ENCODE measurements at places on chromosomes 1 and 21. TPM values are rescaled to one million over a fixed set of nuclear protein-coding genes. Genes with fewer than 3 reads are reported as not detected.

PLPPR5 gene
- total RNA-seq, result not detected

NR5A2 gene
- 202 TPM for total RNA-seq

CACNA1E gene
- total RNA-seq, result 1.0 TPM

CFAP141 gene
- not detected for total RNA-seq

ITLN2 gene
- not detected for total RNA-seq

STMN1 gene
- total RNA-seq, result 11.4 TPM

CYP4Z1 gene
- 2.3 TPM for total RNA-seq

C8A gene
- total RNA-seq, result not detected

DNA sequence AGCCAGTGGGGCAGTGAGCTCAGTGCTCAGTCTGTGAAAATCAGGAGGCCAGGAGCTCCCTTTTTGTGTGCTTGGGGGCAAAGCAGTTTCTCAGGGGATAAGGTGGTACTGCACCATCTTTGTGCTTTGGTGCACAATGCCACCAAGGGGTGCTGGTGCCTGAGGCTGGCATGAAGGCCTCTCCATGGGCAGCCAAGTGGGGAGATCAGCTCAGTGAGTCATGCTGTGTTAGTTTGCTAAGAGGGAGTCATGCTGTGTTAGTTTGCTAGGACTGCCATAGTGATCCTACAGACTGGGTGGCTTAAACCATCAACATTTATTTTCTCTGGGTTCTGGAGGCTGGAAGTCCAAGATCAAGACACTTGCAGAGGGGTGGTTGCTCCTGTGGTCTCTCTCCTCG, 428.1 kb downstream of the PRDM2 start:
- no peak for DNase-seq

- DNase-seq, result no peak
These were observed 45.2 kb downstream of the MATN1 start for GRCh38 chr1:30678209-30678608.

DNA sequence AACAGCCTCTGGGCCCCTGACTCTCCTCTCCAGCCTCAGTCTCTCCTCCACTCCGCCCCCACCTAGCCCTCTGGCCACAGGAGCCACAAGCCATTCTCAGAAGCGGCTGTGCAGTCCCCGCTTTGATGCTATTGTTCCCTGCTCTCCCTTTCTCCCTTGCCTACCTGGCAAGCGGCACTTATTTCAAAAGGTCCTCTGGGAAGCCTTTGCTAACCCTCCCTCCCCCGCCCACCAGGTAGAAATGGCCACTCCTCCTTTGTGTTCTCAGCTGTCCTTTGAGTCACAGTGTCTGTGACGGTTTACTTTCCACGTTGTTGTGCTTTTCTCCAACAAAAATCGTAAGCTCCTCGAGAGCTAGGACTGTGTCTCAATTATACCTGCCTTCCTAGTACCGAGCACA, 338.4 kb upstream of the PROX1 start:
- DNase-seq, result no peak

- no peak for DNase-seq
These were observed 10.3 kb downstream of the LDLRAD2 start for GRCh38 chr1:21822349-21822748.

DNA sequence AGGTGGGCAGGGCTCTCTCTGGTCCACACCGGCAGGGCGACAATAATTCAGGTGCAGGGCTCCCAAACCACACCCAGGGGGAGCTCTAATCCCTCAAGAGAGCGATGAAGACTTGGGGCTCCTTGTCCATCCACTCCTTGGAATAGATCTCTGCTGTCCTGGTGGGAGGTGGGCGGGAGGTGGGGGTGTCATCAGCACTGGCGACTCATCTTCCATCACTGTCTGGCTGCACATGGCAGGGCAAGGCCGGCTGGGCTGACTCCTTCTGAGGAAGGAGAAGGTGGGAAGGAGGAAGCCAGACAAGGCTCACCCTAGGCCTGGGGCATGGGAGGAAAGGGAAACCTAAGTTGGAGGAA, 29.3 kb downstream of the TNNT2 start:
- peak; percentile 51 for DNase-seq

GRCh38 chr1:152013664-152014237, 20.1 kb upstream of the S100A10 start:
- DNase-seq, result peak; percentile 61

- DNase-seq, result no peak
These were observed 94.1 kb downstream of the ABCA4 start for GRCh38 chr1:94026619-94027380.

GRCh38 chr1:93905734-93906133, 3.5 kb downstream of the GCLM start:
- no peak for DNase-seq

GRCh38 chr1:72150508-72150907, 131.8 kb downstream of the NEGR1 start:
- no peak for DNase-seq

GRCh38 chr1:29338908-29339575, 102.7 kb downstream of the PTPRU start:
- DNase-seq, result no peak

GRCh38 chr1:61638911-61639605, 85.9 kb downstream of the TM2D1 start:
- no peak for DNase-seq

- no peak for DNase-seq
These were observed 70.4 kb upstream of the SSBP3 start for GRCh38 chr1:54476530-54477109.

GRCh38 chr1:178266619-178267066, 172.7 kb downstream of the RASAL2 start:
- no peak for DNase-seq

DNA sequence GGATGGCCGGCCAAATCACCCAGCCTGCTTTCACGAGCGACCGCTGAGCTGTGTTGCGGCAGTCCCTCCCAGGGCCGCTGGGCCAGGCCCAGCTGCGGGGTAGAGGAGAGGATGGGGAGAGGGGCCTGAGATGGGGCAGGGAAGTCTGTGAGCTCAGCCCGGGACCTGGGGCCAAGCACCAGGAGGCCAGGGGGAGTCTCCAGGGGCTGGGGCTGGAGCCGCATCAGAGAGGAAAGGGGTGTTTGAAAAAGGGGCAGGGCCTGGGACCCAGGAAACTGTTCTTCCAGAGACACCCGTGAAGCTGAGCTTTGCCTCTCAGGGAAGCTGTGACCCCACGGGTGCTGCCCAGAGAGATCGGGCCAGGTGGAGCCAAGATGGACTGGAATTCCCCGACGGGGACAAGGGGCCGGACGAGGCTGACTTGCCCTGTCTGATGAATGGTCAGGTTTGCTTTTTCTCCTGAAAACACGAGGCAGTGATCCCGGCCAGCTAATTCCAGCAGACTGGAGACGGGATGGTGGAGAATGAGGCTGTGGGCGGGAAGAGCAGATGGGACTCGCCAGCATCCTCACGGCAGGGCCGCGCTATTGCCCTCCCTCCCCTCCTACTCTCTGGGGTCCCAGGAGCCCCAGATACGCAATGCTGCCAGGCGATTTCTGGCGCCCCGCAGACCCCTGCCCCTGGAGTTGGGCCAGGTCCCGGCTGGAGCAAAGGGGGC, 40.3 kb upstream of the COL18A1 start:
- peak; percentile 47 for DNase-seq

DNA sequence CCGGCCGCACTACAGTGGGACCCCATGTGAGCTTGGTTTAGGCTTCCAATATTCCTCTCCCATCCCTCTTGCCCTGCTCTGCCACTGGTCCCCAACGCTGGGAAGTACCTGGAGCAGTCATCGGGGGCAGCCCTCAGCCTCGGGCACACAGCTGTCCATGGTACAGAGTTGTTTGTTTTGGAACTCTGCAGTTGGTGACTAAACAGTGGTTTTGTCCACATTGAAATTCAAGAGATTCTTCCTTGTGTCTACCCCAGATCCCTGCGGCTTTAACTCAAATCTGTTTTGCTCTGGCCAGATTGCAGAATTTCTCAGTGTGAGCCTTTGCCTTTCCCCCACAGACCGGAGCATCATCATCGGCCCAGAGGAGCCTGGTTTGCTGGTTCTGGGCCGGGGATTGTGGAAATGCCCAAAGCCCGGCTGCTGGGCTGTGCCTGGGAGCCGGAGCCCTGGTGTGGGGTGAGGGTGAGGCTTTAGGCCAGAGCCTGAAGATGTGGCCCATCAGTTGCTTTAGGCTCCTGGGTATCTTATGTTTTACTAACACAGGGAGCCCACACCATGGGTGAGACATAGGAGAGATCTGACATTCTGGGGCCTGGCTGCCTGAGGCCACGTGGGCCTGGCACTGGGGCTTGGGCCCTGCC, 93.2 kb downstream of the ARHGEF10L start:
- DNase-seq, result no peak

DNA sequence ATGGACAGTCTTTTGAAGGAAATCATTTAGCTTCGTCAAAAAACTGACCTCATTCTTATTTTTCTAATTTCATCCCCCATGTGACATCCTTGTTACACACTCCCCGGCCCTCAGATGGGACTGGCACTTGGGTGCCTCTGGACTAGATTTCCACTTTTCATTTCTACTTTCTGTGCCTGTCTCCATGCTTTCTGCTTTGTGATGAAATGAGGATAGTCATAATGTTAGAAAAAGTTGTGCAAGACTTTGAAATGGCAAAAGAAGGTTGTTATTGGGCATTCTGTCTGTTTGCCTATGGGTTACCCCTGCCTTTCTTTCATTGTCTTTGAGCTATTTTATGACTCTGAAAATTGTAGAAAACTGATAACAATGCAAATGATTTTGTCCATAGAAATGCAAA, 54.9 kb downstream of the MDM4 start:
- DNase-seq, result no peak

DNA sequence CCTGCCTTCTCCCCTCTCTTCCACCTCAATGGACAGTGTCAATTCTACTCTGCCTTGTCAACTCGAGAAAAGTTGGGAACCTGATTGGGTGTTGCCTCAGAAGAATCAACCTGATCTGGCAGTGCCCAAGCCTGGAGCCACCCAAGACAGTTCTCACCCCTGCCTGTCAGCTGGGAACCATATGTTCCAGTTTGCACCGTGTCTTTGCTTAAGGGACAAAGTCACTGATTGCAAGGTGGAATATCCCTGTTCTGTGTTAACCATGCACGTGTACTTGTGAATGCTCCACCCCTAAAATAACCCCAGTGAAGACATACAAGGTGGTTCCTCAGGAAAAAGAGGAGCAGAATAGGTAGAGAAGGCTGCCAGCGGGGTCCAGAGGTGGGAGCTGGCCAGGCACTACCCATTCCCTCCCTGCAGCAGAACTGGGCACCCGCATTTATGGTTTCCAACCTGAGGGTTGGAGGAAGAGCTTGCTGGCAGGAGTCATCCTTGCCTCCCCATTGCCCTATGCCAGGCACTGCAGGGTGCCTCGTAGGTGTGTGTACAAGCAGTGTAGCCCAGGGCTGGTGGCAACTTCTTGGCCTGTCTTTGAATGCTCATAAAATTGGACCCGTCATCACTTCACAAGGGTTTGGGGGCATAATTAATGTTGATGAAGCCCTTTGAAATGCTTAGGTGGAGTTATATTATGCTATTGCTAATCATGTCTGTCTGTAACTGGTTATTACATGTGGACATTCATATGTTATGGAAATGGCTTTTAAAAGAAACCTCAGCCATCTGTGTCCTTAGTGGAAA, 11.3 kb downstream of the NIPAL3 start:
- no peak for DNase-seq

DNA sequence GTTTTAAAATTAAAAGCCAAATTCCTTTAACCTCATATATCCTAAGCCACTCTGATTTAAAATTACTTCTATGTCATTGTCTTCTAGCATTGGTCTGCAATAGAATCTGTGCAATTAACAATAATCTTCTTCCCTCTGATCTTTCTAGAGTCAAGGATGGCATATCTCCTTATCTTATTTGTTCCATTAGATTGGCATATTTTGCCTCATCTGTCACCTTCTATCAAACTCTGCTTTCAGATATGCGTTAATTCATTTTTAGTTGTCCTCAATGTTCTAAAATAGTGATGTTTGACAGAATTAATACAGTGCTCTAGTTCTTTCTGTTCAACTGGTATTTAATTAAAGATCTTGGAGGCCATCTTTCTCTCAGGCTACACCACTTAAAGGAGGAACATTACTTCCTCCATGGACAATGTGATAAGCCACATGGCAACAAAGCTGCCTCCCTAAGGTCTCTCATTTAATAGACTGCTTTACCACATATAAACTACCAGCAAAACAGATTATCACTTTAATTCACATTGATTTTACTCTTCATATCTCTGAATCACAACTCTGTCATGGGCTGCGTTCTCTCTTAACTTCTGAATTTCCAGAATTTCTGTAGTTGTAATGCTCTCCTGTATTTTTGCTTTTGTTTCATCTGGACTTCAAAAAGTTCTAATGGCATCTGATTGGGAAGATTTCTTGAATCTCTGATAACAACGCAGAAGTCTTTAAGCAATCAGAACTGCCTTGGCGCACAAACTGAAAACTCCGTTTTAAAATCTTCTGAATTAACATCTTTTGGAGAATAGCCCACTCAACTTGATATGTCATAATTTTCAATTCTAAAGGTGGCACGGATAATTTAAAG, 2.8 kb downstream of the NRIP1 start:
- DNase-seq, result no peak

DNA sequence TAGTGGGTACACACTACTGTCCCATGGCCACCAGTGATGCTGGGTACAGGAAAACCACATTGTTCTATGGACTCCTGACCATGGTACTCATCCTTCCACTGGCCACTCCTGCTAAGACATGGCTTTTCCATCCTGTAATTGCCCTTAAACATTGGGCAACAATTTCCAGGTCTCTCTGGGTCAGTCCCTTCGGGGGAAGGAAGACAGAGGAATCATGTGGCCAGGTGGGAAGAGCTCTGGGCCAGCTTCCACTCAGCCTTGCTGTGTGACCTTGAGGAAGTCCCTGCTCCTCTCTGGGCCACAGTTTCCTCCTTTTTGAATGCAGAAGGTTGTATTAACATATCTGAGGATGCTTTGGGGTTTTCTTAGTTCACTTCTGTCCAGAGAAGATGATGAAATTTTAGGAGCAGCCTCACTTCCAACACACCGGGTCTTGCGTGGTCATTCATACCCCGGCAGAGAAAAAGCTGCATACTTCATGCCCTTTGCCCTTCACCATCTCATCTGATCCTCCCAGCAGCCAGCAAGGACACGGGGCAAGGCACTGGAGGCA, 50.8 kb downstream of the SRRM1 start:
- DNase-seq, result no peak
